ENCODE measurements at places on chromosomes 7 and 10. TPM values are rescaled to one million over a fixed set of nuclear protein-coding genes. Genes with fewer than 3 reads are reported as not detected.

The CLEC2L gene
- 0.82 TPM for total RNA-seq

The HK1 gene
- total RNA-seq = 212 TPM

The SUV39H2 gene
- 6.4 TPM for total RNA-seq

The SSC4D gene
- total RNA-seq = 0.92 TPM

The TMEM26 gene
- 0.08 TPM for total RNA-seq

The CFAP70 gene
- total RNA-seq = 0.47 TPM

DNA sequence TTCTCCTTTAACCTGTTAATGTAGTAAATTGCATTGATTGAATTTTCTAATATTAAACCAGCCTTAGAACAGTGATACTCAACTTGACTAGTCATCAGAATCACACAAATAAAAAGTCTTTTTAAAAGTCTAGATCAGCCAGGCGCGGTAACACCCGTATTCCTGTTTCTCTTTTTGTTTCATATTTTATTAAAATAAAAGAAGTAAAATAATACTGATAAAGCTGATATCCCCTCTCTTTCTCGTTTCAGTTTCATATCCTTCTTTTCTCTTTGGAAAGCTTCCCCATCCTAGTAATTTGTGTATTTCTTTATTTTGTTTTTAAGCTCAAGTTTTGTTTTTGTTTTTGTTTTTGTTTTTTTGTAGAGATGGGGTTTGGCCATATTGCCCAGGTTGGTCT lies 9.3 kb downstream of the SMO start:
- no peak for DNase-seq
- no peaks in the 10 kb centered on the region for H3K36me3 ChIP-seq
- no peak overlapping the region for H3K4me3 ChIP-seq
- no peak overlapping the region for H3K27ac ChIP-seq

- H3K36me3 ChIP-seq = no peaks in the 10 kb centered on the region
- no peak for DNase-seq
Measured at GRCh38 chr7:142954680-142955268, 7.4 kb downstream of the KEL start.

- no peak overlapping the region for H3K4me3 ChIP-seq
- H3K4me1 ChIP-seq = no peaks in the 10 kb centered on the region
- DNase-seq = no peak
- H3K36me3 ChIP-seq = no peaks in the 10 kb centered on the region
Measured at GRCh38 chr10:59033622-59034021, 142.8 kb upstream of the PHYHIPL start.

- DNase-seq = no peak
- no peaks in the 10 kb centered on the region for H3K27me3 ChIP-seq
- H3K36me3 ChIP-seq = peaks cover 31% of the 10 kb centered on the region
- H3K4me3 ChIP-seq = no peak overlapping the region
Measured at GRCh38 chr10:110876000-110876399, 4.3 kb downstream of the PDCD4 start.

DNA sequence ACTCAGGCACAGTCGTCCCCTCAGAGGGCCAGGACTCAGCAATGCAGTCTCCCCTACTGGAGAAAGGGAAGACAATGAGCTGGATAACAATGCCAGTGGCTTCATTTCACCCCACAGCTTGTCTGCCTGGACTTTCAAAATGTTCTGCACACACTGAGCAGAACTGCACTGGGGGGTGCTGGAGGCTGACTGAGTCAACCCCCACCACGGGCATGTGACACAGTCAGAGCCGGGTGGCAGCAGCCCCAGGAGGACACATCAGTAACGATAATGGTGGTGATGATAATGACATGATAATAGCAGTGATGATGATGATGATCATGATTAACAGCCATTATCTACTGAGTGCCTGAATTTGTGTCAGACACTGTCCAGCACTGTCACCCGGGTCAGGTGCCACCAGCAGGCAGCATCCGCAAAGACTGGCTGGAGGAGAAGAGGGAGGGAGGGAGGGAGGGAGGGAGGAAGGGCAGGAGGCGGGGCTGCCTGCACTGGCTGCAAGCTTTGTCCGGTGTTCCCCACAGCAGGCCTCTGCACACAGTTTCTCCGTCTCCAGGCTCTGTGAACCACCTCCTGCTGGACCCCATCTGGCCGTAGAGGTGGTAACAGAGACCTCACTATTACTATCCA lies 67.4 kb downstream of the PLXNA4 start:
- H3K4me3 ChIP-seq = no peak overlapping the region
- H3K27ac ChIP-seq = no peak overlapping the region
- no peak for DNase-seq
- no peaks in the 10 kb centered on the region for H3K27me3 ChIP-seq
- no peaks in the 10 kb centered on the region for H3K36me3 ChIP-seq
- H3K4me1 ChIP-seq = no peaks in the 10 kb centered on the region

- H3K27me3 ChIP-seq = no peaks in the 10 kb centered on the region
- H3K4me3 ChIP-seq = no peak overlapping the region
- DNase-seq = peak; percentile 9
- peak overlapping the region; percentile 46 for H3K27ac ChIP-seq
- no peaks in the 10 kb centered on the region for H3K36me3 ChIP-seq
- no peaks in the 10 kb centered on the region for H3K4me1 ChIP-seq
Measured at GRCh38 chr7:131657881-131658280, 101.5 kb upstream of the PODXL start.

DNA sequence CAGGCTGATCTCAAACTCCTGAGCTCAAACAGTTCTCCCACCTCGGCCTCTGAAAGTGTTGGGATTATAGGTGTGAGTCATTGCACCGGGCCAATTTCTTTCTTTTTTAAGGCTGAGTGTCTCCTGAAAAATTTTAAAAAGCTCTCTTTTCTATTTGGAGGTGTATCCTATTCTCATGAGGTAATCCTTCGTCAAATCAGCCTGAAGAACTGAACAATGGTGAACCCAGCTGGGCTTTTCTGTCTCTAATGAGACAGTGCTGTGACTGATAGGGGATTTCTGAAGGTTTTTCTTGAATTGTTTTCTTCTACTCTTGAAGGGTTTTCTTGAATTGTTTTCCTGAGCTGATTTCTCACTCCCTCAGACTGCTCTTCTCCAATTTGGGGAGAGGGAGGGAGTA lies 30.9 kb upstream of the CALU start:
- no peaks in the 10 kb centered on the region for H3K4me1 ChIP-seq
- no peak for DNase-seq
- H3K27me3 ChIP-seq = no peaks in the 10 kb centered on the region
- H3K4me3 ChIP-seq = no peak overlapping the region

DNA sequence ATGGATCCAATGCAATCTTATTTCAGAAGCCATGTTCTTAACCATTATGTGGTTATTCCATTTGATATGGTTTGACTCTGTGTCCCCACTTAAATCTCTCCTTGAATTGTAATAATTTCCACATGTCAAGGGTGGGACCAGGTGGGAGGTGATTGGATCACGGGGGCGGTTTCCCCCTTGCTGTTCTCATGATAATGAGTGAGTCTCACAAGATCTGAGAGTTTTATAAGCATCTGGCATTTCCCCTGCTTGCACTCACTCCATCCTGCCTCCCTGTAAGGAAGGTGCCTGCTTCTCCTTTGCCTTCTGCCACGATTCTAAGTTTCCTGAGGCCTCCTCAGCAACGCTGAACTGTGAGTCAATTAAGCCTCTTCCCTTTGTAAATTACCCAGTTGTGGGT lies 32.0 kb upstream of the TSPAN13 start:
- H3K4me1 ChIP-seq = no peaks in the 10 kb centered on the region
- H3K4me3 ChIP-seq = no peak overlapping the region
- H3K27me3 ChIP-seq = no peaks in the 10 kb centered on the region
- DNase-seq = no peak

- H3K4me3 ChIP-seq = no peak overlapping the region
- no peaks in the 10 kb centered on the region for H3K4me1 ChIP-seq
- no peak for DNase-seq
- no peak overlapping the region for H3K27ac ChIP-seq
- no peaks in the 10 kb centered on the region for H3K36me3 ChIP-seq
- no peaks in the 10 kb centered on the region for H3K27me3 ChIP-seq
Measured at GRCh38 chr10:22369434-22370072, 24.3 kb downstream of the SPAG6 start.

DNA sequence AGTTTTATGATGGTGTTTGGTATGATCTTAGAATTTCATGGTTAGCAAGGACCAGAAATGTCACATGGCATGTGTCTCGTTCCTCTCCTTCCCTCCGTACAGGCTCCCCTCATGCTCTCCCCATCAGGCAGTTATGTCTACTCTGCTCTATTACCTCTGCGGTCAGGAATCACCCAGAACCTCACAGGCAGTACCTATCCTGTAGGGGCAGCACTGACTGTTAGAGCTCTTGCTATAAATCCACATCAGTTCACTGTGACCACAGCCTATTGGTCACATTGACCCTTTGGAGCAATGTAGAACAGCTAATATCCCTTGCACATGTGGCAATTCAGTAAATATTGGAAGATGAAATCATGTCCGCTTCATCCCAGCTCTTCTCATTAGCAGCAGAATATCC lies 151.8 kb downstream of the WNT2 start:
- peaks cover 43% of the 10 kb centered on the region for H3K36me3 ChIP-seq
- DNase-seq = no peak
- H3K27ac ChIP-seq = no peak overlapping the region
- no peak overlapping the region for H3K4me3 ChIP-seq
- H3K4me1 ChIP-seq = peaks cover 4% of the 10 kb centered on the region

DNA sequence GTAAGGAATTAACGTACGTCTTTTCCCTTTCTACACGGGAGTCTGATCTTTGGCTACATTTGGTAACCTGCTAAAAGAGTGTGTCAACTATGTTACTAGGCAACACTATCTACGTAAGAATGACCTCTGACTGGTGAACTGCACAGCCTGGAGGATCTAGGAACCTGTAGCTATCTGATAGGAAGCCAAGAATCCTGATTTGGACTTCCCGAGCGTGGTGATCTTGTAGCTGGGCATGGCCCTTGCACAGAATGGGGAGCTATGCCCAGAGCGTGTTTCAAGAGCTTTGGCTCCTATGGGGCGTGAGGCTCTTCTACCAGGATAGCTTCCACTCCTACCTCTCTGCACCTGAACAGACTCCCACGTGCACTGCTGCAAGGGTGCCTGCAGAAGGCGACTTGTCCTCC lies 157.5 kb downstream of the TAX1BP1 start:
- DNase-seq = no peak
- no peak overlapping the region for H3K4me3 ChIP-seq
- H3K4me1 ChIP-seq = no peaks in the 10 kb centered on the region
- peaks cover 8% of the 10 kb centered on the region for H3K36me3 ChIP-seq
- no peak overlapping the region for H3K27ac ChIP-seq
- no peaks in the 10 kb centered on the region for H3K27me3 ChIP-seq

DNA sequence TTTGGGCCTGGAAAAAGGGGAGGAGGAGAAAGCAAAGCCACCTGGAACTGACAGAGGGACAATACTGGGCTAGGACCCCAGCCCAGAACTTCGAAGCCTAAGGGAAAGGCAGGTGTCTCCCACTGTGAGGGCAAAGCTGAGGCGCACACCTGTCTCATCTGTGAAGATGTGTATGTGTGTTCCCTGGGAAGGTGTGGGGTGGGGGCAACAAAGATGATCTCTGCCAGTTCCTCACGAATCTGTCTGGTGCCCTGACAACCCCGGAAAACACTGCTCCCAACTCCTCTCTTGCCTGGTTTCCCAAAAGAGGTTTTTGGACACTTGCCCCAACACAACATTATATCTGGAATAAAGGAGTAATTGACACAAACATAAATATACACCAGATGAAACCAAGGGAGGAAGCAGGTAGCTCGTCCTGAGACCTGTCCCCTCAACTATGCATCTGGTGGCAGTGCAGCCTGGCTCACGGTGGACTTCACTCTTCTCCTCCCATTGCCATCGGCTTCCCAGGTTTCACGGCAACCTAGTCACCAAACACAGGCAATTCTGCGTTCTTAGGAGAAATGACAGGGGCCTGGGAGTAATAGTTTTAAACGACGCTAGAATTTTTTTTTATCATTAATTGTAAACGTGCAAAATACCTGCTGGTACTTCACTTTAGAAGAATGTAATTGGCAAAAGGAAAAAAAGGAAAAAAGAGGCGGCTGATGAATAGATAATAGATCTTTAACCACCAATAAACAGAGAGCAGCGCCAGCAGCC lies 1.7 kb upstream of the EMX2 start:
- no peaks in the 10 kb centered on the region for H3K36me3 ChIP-seq
- H3K27ac ChIP-seq = peak overlapping the region; percentile 16
- no peak for DNase-seq
- H3K27me3 ChIP-seq = peaks cover 28% of the 10 kb centered on the region

DNA sequence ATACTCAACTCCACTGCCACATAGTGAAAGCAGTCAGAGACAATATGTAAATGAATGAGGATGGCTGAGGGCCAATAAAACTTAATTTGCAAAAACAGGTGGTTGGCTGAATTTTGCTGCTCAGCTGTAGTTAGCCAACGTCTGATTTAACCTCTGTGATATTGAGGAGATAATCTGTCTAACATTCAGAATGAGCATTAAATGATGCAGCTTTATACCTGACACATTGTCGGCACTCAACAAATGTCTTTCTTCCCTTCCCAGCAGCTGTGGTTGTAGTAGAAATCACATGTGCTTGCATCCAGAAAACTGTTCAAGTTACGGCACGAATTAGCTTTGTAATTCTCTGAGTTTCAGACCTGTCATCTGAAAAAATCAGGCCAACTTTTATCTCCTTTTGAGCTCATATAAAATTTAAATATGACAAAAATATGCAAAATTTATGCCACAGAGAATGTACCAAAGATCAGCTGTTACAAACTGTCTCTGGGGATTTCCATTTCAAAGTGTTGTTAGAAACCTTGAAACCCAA lies 1239.7 kb downstream of the GATA3 start:
- no peak for DNase-seq
- no peaks in the 10 kb centered on the region for H3K4me1 ChIP-seq
- H3K4me3 ChIP-seq = no peak overlapping the region
- H3K27ac ChIP-seq = no peak overlapping the region

- no peaks in the 10 kb centered on the region for H3K36me3 ChIP-seq
- H3K27ac ChIP-seq = no peak overlapping the region
- DNase-seq = no peak
- H3K27me3 ChIP-seq = no peaks in the 10 kb centered on the region
- no peak overlapping the region for H3K4me3 ChIP-seq
Measured at GRCh38 chr10:19892270-19892669, 76.0 kb downstream of the PLXDC2 start.

DNA sequence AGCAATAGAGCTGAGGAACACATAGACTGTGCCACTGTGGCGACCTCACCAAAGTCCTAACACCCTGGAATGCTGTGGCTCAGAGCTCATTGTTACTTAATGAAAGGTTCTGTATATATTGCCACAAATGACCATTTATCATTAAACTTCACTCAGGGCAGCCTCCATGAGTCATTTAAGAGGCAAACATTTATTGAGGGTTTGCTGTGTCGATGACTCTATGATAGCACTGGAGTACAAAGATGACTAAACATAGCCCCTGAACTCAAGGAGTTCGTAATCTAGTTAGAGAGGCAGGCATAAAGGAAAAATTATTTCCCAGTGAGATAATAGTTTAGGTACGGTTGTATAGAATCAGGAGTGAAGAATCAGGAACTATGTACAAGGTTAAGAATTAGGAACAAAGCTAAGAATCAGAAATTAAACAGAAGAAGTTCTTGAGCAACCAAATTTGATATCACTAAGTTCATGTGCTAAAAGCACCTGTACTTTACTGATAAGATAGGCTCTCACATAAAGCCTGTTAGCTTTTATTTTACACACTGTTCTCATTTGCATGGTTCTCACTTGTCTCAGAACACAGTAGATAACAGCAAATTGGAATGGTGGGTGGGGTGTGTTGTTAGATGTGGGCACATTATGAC lies 7.9 kb downstream of the ENTPD7 start:
- no peaks in the 10 kb centered on the region for H3K36me3 ChIP-seq
- H3K27ac ChIP-seq = no peak overlapping the region
- no peaks in the 10 kb centered on the region for H3K4me1 ChIP-seq
- no peaks in the 10 kb centered on the region for H3K27me3 ChIP-seq
- no peak for DNase-seq

GRCh38 chr10:28945959-28946358 lies 268.6 kb downstream of the BAMBI start:
- H3K36me3 ChIP-seq = no peaks in the 10 kb centered on the region
- H3K27me3 ChIP-seq = no peaks in the 10 kb centered on the region
- no peak overlapping the region for H3K4me3 ChIP-seq
- H3K4me1 ChIP-seq = no peaks in the 10 kb centered on the region
- H3K27ac ChIP-seq = no peak overlapping the region
- no peak for DNase-seq

Data from psoas muscle (tissue), 8 donors.